Aorta (tissue), 5 donors: ENCODE measurements at places on chromosomes 3 and 15.

GRCh38 chr15:22799902-22800301, 13.5 kb downstream of the NIPA1 start:
- H3K27me3 ChIP-seq: no peaks in the 10 kb centered on the region
- H3K4me3 ChIP-seq: no peak overlapping the region
- H3K4me1 ChIP-seq: no peaks in the 10 kb centered on the region
- no peak overlapping the region for H3K27ac ChIP-seq

DNA sequence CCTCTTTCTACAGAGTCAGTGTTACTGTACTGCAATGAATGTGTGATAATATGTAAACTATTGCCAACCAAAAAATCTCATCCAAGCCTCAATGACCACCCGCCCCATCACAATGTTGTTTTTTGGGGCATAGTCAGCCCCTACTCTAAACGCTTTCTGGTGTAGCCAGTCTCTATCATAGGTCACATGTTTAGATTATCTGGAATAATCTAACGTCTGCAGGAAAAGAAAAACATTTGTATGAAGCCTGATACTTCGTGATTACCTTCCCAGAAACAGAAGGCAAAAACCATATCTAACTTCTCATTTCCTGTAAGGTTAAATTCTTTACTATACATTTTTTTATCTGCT, 1331.8 kb upstream of the GBE1 start:
- no peak overlapping the region for H3K27ac ChIP-seq
- DNase-seq: no peak
- H3K4me1 ChIP-seq: no peaks in the 10 kb centered on the region
- H3K4me3 ChIP-seq: no peak overlapping the region
- H3K36me3 ChIP-seq: no peaks in the 10 kb centered on the region

DNA sequence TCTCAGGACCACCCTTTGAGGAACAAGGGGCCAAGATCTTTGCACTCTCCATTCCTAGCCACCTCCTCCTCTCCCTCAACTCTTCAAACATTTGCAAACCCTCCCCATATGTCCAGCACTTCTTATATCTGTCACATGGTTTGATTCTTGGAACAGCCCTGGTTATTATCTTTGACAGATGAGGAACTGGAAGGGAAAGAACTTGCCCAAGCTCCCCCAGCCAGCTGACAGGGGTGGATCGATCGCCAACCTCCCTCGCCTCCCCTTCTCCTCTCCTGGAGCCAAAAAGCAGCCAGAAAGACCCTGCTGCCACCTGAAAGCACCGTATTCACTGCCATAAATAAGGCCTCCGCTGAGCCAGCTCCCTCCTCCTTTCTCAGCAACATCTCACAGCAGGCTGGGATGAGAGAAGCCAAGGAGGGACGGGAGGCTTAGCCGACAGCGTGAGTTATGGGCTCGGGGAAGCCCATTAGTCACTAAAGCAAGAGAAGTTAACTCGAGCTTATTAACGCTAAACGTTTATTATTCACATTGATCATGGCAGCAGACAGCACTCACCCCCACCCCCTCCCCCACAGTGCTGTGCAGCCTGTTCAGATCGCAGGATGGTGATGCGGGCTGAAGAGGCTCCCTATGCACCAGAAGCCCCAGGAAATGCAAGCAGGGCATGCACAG, 22.2 kb upstream of the FGD5 start:
- no peaks in the 10 kb centered on the region for H3K27me3 ChIP-seq
- H3K4me1 ChIP-seq: no peaks in the 10 kb centered on the region
- DNase-seq: no peak
- H3K27ac ChIP-seq: no peak overlapping the region
- H3K4me3 ChIP-seq: no peak overlapping the region

DNA sequence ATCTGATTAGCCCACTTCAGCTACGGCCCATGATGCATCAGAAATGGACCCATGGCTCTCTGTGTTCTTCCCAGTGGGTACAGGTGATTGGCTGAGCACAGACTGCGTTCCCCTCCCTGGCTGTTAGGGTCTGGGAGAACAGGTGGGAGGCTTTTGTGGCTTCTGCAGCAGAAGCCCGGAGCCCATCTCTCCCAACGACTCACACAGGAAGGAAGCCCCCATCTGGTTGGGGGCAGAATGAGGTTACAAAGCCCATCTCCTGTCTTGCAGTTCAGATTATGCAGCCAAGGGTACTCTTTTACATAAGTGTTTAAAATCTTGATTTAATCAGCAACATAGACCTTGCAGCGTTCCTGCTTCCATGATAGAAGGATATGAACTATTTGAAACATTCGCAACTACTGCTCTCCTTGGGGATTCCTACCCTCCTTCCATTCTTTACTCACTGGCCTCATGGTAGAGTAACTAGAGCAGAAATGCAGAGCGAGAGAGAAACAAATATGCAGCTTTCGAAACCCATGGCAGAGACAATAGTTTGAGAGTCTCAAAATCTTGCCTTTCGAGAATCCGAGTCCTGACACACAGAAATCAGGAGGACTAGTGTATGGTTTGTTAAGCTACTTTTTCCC, 291.3 kb downstream of the TLE3 start:
- H3K27me3 ChIP-seq: no peaks in the 10 kb centered on the region
- no peak for DNase-seq
- H3K36me3 ChIP-seq: no peaks in the 10 kb centered on the region
- no peak overlapping the region for H3K27ac ChIP-seq
- no peak overlapping the region for H3K4me3 ChIP-seq

GRCh38 chr3:141491081-141491480, 4.3 kb downstream of the RASA2 start:
- no peak overlapping the region for H3K27ac ChIP-seq
- no peaks in the 10 kb centered on the region for H3K27me3 ChIP-seq
- peaks cover 3% of the 10 kb centered on the region for H3K4me1 ChIP-seq
- H3K36me3 ChIP-seq: no peaks in the 10 kb centered on the region

GRCh38 chr3:78565712-78566111, 1202.1 kb downstream of the ROBO1 start:
- no peaks in the 10 kb centered on the region for H3K27me3 ChIP-seq
- H3K36me3 ChIP-seq: no peaks in the 10 kb centered on the region
- no peaks in the 10 kb centered on the region for H3K4me1 ChIP-seq
- no peak overlapping the region for H3K27ac ChIP-seq
- DNase-seq: no peak

DNA sequence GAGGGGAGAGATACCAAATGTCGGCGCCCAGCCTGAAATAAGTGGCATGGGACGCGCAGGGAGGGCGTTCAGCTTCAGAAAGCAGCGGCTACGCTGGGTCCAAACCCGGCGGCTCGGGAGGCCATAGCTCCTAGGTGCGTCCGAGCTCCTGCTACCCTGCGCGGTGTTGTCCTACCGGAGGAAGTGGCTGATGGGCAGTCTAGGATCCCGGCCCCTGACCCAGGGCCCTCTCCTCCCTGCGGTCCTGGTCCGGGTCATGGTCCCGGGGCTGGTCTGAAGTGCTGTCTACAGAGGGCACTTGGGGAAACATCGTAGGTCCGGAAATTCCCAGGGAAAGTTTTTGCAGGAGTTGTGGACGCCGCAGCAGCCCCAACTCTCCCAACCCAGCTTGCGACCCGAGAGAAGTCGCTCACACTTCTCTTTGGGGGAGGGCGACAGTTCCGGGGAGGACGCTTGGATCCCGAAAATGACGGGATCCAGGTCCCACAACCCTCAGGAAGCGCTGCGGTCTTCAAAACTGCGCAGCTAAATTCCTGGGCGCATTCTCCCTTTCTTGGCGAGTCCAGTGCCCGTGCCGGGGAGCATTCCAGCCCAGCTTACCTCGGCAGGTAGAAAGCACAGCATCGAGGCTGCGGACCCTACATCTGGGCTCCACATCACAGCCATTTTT, 9.1 kb upstream of the FOXB1 start:
- no peak overlapping the region for H3K4me3 ChIP-seq
- no peaks in the 10 kb centered on the region for H3K27me3 ChIP-seq
- H3K36me3 ChIP-seq: no peaks in the 10 kb centered on the region
- no peak for DNase-seq

DNA sequence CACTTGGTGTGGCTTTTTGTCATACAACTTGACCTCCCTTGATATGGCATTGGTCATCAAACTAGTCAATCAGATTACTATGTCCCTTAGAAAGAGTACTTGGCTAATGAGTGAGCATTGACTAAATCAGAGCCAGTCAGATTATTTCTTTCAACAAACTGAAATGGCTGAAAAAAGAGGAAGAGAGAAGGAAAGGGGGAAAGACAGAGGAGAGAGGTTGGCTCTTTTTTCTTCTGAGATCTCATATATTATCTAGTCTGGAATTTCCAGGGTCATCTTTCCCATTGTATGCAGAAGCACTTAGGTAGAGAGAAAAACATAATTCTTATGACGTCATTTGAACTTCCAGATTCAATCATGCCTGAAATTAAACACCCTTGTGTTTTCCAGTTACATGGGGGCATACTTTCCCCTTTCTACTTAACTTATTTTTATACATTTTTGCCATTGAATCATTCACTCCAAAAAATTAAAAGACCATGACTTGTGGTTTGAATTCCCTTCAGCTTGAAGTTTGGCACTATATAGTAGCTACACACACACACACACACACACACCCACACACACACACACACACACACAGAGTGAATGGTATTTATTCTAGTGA, 387.8 kb downstream of the LSAMP start:
- no peaks in the 10 kb centered on the region for H3K27me3 ChIP-seq
- H3K4me1 ChIP-seq: no peaks in the 10 kb centered on the region
- H3K27ac ChIP-seq: no peak overlapping the region
- DNase-seq: no peak

GRCh38 chr15:65646486-65646885, 24.7 kb downstream of the SLC24A1 start:
- H3K27ac ChIP-seq: no peak overlapping the region
- DNase-seq: no peak
- no peaks in the 10 kb centered on the region for H3K36me3 ChIP-seq

DNA sequence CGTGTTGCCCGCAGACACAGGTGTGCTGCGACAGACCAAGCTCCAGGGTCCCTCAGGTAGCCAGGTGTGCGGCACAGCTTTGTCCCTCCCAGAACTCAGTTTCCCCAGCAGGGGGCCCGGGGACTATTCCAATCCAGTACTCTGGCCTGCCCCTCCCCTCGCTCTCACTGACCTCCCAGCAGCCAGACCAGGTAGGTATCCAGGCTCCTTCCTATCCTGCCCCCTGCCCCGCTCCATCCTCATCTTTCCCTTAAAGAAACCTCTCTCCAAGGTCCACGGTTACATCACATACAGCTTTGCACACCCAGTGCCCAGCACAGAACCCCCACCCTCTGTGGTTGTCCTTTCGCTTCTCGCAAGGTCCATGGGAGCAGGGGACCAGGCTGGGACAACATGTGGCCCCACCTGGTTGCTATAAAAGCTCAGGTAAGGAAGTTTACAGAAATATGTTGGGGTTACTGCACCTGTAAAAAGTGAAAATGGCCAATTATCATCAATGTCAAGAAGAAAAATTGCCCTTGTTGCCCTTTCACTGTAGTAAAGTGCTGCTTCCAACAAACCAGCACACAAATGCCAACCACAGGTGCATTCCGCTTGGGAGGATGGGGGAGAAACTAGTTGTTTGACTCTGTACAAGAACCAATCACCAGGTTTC, 7.3 kb upstream of the CYP11A1 start:
- H3K27me3 ChIP-seq: no peaks in the 10 kb centered on the region
- no peaks in the 10 kb centered on the region for H3K4me1 ChIP-seq
- DNase-seq: no peak
- H3K27ac ChIP-seq: no peak overlapping the region

DNA sequence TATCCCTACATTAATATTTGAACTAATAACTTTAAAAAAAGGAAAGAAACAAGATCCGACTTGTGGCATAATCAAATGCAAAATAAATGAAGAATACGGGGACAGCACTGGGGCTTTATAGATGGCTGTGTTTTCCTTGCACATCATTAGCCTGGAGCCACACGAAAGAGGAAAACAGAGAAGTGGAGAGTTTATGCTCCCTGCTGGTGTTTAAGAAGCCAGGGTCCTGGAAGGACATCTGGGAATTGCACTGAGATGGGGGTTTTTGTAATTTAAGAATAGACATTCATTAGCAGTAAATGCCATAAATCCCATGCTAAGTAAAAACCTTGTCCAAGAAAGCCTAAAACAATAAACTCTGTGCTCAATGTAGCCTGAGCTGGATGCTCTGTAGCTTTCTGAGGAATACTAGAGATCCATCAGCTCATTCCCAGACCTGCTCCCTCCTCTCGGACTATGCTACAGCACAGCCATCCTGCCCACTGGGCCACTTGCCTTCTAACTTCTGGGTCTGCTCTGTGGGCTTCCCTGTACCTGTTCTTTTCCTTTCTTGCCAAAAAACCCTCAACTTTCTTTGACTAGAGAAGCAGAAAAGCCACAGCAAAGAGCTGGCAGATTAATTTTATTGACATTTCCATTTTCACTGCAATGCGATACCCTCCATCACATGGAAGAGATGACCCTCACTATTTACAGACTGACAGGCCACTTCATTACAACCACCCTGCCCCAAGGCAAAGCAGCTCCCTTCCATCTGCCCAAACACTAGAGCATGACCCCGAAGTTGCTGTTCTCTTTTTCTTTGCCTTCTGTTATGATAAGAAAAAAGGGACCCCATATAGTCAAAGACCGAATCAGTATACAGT, 62.3 kb downstream of the MEIS2 start:
- no peaks in the 10 kb centered on the region for H3K36me3 ChIP-seq
- no peaks in the 10 kb centered on the region for H3K27me3 ChIP-seq
- no peak overlapping the region for H3K27ac ChIP-seq
- no peaks in the 10 kb centered on the region for H3K4me1 ChIP-seq
- DNase-seq: no peak

GRCh38 chr3:15271785-15272381, 60.5 kb downstream of the SH3BP5 start:
- H3K27ac ChIP-seq: no peak overlapping the region
- H3K27me3 ChIP-seq: no peaks in the 10 kb centered on the region
- peak; percentile 83 for DNase-seq
- H3K36me3 ChIP-seq: no peaks in the 10 kb centered on the region

GRCh38 chr3:178568155-178568731, 32.0 kb downstream of the KCNMB2 start:
- no peaks in the 10 kb centered on the region for H3K4me1 ChIP-seq
- no peaks in the 10 kb centered on the region for H3K36me3 ChIP-seq
- no peak for DNase-seq
- H3K27ac ChIP-seq: no peak overlapping the region
